ENCODE measurements at places on chromosomes 6 and 20.
A peak's percentile ranks its signal among the peaks of the same experiment; 100 is the strongest.

- DNase-seq: no peak
These were observed 180.7 kb upstream of the PRSS16 start for GRCh38 chr6:27066802-27067201.

GRCh38 chr6:116426551-116426950 is 34.6 kb upstream of the CALHM6 start:
- DNase-seq: no peak

DNA sequence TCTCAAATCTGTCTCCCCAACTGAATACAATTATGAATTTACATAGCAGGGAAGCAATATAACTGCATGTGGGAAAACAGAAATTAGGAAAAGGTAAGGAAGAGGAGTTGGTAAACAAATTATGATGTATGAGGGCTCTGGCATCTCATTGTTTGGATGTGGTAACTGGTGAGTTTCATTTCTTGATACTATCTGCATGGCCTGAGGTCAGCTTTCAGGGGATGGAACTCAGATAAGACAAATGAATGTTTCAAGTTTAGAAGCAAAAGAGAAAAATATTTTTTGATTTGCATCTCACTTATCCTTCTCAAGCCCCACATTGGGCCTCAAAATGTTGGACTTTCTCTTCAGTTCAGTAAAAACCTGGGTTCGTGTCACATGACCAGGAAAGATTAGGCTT is 302.2 kb upstream of the GJE1 start:
- DNase-seq: no peak

DNA sequence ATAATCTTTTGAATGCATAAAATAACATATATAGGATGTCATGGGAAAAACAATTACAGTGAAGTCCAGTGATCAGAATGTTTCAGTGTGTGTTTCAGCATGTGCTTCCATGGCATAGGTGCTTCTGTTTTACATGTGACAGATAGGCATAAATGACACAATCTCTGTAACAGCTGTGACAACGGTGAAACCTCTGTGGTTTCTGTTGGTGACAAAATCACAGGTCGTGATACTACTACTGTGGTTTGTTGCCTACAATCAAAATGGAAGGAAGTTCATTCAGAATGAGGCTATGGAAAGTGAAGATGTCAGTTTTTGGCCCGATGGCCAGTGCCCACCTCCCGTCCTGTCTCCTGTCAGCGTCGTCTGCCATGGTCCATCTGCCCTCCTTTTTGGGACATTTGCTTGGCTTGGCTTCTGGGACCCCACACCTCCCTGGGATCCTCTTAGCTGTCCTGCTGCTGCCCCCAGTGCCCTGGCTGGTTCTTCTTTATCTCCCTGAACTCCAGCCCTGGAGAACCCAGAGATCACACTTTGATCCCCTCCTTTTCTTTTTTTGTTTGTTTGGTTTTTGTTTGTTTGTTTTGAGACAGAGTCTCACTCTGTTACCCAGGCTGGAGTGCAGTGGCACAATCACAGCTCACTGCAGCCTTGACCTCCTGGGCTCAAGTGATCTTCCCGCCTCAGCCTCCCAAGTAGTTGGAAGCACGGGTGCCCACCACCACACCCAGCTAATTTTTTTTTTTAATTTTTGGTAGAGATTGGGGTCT is 79.3 kb upstream of the NAA20 start:
- no peak for DNase-seq

DNA sequence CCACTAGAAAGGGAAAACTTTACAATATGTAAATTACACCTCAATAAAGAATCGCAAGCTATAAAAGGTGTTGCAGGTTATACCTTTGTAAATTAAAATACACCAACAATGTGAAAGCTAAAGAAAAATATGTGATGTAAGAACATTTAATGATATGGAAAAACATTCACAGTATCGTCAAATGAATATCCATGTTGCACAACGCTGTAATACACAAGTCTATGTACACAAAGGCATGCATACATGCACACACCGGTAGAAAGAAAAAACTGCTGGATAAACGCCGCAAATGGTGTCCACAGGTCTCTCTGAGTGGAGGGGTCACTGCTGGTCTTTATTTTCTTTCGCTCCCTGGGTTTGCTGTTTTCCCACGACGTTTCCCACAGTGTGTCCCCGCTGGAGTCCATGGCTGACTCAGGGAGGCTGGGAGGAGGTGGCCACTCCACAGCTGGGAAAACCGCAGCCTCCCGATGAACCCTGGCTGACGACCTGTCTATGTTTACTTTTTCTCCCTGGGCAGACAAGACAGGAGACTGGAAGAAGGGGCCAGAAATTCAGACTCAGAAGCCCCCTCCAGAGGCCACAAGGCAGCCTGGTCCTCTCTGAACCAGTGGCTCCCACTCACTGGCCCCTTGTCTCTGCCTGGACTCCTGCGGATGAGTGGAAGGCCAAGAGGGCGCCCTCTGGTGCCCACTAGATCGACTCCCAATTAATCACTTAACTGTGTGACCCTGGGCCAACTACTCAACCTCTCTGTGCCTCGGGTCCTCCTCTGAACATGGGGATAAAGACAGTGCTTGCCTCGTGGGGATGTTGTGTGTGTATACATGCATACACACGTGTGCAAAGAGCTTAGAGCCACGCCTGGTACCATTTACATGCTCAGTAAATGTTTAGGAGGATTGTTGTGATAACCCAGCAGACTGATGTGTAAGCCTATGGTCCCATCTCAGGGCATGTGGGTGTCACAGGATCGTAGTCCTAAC is 12.8 kb upstream of the BPI start:
- peak; percentile 72 for DNase-seq

DNA sequence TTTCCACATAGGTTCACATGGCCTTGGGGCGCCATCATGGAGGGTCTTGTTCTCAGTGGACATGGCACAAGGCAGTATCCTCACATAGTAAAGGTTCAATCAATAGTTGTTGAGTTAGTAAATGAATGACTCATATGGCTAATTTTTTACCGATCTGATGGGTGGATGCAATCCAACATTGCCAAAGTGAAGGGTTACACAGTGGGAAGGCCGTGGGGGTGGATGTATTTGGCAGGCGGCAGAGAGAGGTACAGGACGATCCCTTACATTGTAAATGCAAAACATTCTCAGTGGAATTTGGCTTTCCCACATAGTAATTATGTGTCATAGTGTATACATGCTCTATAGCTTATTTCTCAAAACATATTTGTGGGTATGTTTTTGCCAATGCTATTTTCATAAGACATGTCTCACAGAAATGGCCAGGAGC is 21.0 kb upstream of the PDE7B start:
- no peak for DNase-seq

DNA sequence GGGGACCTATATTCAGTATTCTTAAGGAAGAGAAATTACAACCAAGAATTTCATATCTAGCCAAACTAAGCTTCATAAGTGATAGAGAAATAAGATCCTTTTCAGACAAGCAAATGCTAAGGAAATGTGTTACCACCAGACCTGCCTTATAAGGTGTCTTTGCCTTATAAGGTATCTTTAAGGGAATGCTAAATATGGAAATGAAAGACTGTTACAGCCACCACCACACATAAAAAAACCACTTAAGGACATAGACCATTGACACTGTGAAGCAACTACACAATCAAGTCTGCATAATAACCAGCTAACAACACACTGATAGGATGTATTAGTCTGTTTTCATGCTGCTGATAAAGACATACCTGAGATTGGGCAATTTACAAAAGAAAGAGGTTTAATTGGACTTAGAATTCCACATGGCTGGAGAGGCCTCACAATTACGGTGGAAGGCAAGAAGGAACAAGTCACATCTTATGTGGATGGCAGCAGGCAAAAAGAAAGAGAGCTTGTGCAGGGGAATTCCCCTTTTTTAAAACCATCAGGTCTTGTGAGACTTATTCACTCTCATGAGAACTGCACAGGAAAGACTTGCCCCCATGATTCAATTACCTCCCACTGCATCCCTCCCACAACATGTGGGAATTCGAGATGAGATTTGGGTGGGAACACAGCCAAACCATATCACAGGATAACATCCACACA is 119.2 kb upstream of the LAMA2 start:
- no peak for DNase-seq

- DNase-seq: no peak
These were observed 85.4 kb downstream of the CD83 start for GRCh38 chr6:14202947-14203346.

- DNase-seq: no peak
These were observed 195.0 kb downstream of the TMEM242 start for GRCh38 chr6:157128235-157128775.

DNA sequence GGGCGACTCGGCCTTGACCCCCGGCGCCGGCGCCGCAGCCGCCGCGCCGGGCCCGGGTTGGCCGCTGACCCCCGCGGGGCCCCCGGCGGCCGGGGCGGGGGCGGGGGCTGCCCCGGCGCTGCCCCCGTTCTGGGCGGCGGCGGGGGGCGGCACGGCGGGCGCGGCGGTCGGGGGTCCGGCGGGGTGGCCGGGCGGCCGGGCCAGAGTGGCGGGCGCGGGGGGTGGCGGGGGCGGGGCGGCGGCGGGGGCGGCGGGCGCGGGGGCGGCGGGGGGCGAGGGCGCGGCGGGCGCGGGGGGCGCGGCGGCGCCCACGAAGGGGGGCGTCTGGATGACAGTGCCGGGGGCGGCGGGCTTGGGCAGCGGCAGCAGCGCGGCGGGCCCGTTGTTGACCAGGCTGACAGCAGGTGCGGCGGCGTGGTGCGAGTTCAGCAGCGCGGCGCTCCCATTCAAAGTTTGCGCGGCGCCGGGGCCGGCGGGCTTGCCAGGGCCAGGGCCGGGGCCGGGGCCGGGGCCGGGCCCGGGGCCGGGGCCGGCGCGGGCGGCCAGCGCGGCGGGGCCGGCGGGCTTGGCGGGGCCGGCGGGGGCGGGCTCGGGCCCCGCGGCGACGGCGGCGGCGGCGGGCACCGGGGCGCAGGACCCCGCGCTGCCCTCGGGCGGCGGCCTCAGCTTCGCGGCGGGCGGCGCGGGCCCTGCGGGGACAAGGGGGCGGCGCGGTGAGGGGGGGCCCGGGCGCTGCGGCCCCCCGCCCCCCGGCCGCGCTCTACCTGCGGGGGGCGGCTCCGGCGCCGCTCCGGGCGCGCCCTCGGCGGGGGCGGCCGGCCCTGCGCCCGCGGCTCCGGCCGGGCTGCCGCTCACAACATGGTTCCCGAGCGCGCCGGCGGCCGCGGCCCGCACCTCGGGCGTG is 659 bp downstream of the TAF4 start:
- no peak for DNase-seq

- no peak for DNase-seq
These were observed 548 bp downstream of the GNL1 start for GRCh38 chr6:30555816-30556065.

All from stromal cell of bone marrow (primary cell).